AG04450 (cell line): ENCODE measurements at places on chromosomes 6 and 20.

DNA sequence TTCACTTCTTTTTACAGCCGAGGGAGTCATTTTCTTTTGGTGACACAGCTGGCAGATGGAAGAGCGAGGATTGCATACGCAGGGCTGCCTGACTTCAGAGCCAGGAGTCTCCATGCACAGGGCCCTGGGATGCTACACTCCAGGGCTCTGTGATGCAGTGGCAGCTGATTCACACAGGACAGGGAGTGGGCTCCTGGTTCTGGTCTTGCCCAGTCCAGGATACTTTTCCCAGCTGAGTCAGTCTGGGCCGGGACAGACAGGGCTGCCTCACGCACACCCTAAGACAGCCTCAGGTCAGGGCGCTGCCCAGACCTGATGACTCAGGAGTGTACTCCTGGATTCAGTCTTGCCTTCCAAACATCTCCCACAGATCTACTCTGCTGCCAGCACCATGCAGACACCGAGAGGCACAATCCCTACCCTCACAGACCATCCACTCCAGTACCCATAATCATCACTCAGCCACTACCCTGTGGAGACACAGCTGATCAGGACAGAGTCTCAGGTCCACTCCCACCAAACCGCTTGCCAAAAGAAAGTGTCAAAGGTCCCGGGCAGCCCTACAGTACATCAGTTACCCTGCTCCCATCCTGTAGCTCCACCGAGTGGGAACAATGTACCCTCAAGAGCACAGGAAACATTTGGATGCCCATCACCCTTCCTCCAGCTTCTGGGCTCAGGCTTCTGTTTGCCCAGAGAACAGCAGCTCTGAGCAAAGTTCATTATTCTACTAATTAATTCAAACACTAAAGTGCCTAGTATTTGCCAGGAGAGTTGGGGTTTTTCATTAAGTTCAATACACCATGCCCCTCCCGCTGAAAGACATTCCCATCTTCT, 11.5 kb downstream of the SDC4 start:
- DNase-seq = peak; percentile 68

DNA sequence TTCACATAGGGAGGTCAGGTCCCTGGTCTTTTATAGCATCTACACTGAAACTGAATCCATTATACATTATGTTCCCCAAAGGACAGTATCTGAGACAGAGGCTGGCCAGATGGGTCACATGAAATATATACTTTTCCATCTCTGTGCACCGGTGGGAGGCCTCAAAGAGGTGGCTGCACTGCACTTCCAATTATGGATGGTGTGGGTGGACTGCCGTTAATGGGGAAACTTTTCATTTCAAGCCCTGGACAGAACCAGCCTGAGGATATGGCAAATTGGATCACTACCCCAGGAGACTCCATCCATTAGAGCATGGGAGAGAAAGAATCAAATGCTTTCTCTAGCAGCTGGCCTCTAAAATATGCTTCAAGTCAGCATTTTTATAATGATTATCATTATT, 280.5 kb upstream of the OPRM1 start:
- no peak for DNase-seq

DNA sequence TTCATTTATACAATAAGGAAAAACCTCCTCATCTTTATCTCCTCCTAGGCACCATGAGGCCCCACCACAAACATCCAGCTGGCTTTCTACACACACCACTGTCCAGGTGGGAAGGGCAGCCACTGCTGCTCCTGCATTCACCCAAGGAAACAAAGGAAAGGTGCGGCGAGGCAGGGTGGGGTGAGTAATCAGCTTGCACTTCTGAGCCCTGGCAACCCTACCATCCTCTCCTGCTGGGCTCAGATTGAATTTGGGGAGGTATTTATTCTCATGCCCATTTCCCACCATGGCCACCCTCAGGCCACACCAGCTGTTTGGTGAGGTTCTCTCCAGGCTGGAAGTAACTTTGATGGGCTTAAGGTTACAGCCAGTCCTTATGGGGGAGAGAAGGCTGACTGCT, 31.2 kb upstream of the SPDEF start:
- DNase-seq = no peak

- no peak for DNase-seq
Observed at GRCh38 chr6:130390890-130391289, 25.1 kb downstream of the TMEM200A start.

- no peak for DNase-seq
Observed at GRCh38 chr6:28486988-28487742, 28.4 kb downstream of the GPX6 start.

GRCh38 chr20:59603176-59603575, 1.2 kb upstream of the PHACTR3 start:
- no peak for DNase-seq

DNA sequence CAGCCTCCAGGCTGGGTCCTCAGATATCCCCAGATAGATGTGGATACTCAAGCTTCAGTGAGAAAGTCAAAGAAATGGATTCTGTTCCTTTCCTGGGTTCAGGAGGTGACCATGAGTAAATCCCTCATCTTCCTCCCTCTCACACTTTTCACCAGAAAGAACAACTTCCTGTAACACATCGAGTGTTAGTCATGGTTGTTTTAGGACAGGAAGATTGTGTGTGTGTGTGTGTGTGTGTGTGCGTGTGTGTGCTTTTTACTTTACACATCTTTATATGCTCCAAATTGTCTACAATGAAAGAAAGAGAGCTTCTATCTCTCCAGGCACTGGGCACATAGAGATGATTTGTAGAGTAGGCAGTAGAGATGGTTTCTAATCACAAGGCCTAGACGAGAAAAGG, 139.9 kb downstream of the TBXT start:
- no peak for DNase-seq

GRCh38 chr6:136703331-136703865, 88.9 kb downstream of the MAP3K5 start:
- no peak for DNase-seq

DNA sequence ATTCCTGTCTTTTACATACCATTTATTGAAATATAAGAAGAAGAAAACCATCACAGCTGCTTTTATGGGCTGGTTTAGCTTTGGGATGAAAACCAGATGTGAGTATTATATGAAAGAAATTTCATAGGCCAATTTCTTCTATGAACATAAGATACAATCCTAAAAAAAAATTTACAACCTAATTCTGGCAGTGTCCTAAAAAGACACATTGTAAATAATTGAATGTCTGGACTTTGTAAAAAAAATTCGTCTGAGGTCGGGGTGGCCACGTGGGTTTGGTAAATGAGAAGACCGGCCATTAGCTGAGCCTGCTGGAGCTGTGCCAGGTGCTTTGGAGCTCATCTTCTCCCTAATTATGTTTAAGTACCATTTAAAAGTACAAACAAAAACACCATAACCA, 26.8 kb downstream of the DACT2 start:
- DNase-seq = no peak

- peak; percentile 83 for DNase-seq
Observed at GRCh38 chr6:16319813-16320532, 81.6 kb downstream of the GMPR start.

DNA sequence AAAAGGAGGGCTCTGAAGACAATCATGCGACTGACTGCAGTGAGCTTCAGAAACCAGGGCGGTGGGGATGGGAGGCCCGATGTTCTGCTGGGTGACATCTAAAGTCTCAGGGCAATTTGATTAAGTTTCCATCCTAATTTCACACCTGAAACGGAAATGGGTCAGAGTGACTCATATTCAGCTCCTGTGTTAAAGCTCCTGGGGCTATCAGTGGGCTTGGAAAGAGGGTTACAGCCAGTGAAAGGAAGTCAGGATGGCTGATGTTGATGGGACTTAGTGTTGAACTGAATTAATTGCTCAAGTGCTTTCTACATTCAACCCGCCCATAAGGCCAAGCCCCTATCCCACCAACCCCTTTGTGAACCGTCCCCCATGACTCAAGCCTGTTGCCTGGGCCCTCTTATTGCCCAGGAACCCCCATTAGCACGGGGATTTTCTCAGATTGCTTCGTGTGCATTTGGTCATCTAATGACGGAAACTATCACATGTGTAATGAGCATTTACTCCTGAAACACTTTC, 47.1 kb upstream of the TBC1D7 start:
- DNase-seq = no peak

DNA sequence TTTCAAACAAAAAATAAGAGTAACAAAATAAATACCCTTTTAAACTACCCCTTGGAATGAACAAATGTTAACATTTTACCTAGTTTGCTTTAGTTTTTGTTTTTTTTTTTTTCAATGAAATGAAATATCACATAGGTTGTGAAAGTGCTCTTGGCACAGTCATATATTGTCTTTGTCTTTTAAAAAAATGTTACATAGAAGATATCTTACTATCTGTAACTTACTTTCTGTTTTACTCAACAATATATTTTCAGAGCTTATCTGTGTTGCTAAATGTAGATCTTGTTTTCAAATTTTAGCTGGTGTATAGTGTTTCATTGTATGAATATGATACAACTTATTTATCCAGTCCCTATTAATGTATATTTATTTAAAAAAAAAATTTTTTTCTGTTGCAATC, 8.6 kb downstream of the CEP57L1 start:
- no peak for DNase-seq

DNA sequence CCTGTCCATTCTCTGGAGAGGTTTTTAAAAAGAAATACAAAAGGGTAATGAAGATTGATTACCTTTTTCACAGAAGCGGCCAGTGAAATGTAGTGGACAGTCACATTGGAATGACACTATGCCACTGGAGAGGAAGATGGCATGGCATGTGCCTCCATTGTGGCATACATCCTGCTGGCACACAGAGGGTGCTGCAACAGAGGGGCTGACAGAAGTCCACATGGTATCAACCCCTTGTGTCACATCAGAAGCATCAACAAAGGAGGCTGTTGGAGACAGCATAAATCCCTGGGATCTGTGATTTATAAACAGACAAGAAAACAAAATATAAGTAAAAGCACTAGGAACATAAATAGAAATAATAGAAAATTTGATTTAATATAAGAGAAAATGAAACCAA, 594.9 kb downstream of the PHF3 start:
- DNase-seq = no peak

- peak; percentile 63 for DNase-seq
Observed at GRCh38 chr6:153167061-153167891, 36.2 kb upstream of the RGS17 start.
